ENCODE measurements at places on chromosomes 2 and 18.

DNA sequence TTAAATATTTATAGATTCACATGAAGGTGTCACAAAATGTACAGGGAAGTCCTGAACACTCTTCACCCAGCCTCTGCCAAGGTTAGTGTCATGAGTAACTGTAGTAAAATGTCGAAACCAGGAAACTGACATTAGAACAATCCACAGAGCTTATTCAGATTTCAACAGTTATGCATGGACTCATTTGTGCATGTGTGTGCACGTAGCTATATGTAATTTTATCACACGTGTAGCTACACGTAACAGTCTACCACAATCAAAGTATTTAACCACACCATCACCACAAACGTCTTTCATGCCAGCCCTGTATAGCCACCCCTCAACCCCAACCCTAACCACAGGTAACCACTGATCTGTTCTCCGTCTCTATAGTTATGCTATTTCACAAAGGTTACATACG lies 211.7 kb upstream of the REV1 start:
- no peak for DNase-seq

GRCh38 chr18:58882686-58883085 lies 18.0 kb downstream of the ZNF532 start:
- no peak for DNase-seq

GRCh38 chr18:23949863-23950262 lies 64.7 kb upstream of the TTC39C start:
- no peak for DNase-seq

- DNase-seq = no peak
Measured at GRCh38 chr2:19102696-19103423, 255.6 kb downstream of the OSR1 start.

DNA sequence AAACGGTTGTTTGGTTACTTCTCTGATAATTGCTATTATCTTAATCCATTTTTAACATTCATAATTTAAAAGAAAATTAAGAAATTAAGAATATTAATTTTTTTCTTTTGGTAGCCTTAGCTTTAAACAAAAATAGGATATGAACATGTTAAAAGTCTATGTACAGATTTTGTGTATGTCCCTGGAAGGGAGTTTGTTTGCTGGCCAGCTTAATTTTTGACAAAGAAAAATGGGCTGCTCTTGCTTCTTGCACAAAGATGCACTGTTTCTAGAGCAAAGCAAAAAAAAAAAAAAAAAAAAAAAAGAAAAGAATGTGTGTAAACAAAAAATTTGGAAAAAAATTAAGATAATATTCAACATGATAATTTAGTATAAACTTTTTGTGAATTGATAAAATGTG lies 1.3 kb downstream of the RFTN2 start:
- DNase-seq = no peak

- DNase-seq = no peak
Measured at GRCh38 chr2:128568106-128568505, 249.4 kb upstream of the HS6ST1 start.

DNA sequence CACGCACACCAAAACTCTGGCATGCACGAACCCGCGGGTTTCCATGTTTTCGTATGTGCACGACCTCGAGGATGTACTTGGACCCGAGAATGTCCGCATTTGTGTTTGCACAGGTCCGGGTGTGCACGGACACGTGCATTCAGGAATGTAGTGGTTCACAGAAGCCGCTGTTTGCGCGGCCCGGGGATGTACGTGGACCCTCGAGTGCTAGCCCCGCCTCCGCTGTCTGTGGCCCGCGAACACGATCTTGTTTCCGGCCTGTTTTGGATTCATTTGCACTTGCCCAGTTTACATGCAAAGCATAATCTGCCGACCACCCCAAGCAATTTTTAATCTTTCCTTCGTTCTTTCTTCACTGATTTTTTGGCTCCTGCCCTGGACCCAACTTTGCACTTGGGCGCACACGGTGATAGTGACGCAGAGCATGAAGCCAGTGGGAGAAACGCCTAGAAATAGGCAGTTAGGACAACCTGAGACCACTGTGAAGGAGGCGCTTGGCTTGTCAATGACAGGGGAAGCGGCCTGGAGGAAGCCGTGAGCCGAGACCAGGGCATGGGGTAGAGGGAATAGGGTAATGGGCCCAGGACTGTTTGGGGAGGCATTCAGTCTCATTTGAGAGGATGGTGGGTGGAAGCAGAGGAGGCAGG lies 45.4 kb upstream of the PTMA start:
- no peak for DNase-seq

GRCh38 chr2:168230389-168230788 lies 17.0 kb downstream of the STK39 start:
- no peak for DNase-seq

GRCh38 chr18:41992066-41992465 lies 37.0 kb downstream of the PIK3C3 start:
- no peak for DNase-seq

DNA sequence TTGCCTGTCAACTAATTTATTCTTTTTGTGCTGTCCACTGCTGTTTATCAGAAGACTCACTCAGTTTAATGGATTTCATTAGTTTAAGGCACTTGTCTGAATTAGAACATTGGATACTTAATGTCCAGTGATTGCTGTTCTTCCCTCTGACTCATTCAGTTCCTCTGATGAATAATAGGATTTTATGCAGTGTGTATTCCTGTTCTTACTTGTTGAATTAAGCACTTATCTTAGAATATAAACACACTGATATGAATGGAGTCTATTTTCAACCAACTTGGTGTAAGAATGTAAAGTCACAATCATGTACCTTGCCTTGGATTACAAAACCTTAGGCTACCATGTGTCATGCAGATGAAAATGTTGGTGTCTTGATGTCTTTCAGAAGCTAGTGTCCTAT lies 87.0 kb upstream of the PROKR1 start:
- no peak for DNase-seq

- DNase-seq = no peak
Measured at GRCh38 chr2:239532859-239533258, 132.0 kb upstream of the HDAC4 start.

- no peak for DNase-seq
Measured at GRCh38 chr2:240350696-240351087, 84.8 kb upstream of the GPC1 start.

- DNase-seq = no peak
Measured at GRCh38 chr2:110679337-110679707, 1.5 kb upstream of the BUB1 start.

- no peak for DNase-seq
Measured at GRCh38 chr2:57156231-57156924, 890.2 kb upstream of the VRK2 start.

GRCh38 chr2:108619925-108620620 lies 85.8 kb downstream of the LIMS1 start:
- DNase-seq = no peak

DNA sequence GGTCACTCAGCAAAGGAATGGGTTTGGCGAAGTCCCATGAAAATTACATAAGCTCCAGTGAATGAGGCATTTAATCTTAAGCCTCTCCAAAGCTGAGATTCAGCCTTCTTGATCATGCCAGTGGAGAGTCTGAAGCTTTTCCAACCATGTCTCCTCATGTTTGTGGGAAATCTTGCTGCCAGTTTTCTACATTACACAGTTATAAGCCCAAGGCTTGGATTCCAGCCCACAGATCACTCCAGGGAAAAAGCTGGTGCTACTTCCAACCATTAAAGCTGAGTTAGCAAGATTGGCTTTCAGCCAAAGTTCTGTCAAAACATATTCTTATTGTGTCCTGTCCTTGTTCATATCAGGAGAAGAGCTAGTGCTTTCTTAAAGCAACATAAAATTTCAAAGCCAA lies 293.8 kb downstream of the LRRTM4 start:
- no peak for DNase-seq

DNA sequence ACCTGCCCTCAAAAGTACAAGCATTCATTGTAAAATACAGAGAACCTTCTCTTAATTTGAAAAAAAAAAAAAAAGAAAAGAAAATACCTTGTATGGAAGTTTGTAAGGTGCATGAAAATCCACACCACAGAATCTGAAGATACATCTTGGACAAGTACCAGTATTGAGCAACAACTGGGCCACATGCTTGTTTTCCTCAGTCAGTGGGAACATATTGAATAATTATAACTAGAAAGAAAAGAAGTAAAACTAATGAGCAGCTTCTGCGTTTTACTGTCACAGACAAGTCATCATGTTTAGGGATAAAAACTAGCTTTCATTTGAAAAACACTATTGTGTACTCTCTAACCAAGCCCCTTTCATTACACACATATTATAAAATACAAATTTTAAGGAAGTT lies 5.8 kb upstream of the PEX13 start:
- DNase-seq = no peak

GRCh38 chr18:50563376-50563775 lies 3.5 kb downstream of the MAPK4 start:
- no peak for DNase-seq

DNA sequence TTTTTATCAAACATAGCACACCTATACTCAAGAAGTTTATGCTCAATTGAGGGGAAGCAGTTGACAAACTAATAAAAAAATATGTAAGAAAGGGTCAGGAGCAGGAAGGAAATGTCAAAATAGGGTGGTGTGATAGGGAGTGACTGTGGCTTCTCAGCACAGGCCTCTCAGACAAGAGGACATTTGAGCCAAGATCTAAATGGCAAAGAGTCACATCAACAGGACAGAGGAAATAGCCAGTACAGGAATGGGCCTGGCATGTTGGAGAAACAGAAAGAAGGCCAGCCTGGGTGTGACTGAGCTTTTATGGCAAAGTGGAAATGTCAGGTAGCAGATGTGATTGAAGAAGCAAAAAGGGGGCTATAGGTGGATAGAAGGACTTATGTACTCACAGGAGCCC lies 117.0 kb downstream of the CCDC148 start:
- DNase-seq = no peak

- no peak for DNase-seq
Measured at GRCh38 chr18:36389027-36389426, 91.5 kb downstream of the FHOD3 start.

DNA sequence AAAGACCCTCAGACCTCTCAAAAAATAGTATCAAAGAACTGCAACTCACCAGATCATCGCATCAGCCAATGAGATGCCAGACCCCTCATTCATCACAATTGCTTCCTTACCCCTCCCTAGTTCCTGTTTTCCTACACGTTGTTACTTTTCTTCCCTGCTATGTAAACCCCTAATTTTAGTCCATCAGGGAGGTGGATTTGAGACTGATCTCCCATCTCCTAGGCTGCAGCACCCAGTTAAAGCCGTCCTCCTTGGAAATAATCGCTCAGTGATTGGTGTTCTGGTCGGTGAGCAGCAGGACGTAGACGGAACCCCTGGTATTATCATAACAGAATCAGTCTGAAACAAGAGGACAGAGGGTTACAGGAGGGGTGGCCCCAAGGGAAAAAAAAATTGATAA lies 44.0 kb upstream of the MAP4K4 start:
- no peak for DNase-seq

- no peak for DNase-seq
Measured at GRCh38 chr18:934518-935133, 30.0 kb downstream of the ADCYAP1 start.

DNA sequence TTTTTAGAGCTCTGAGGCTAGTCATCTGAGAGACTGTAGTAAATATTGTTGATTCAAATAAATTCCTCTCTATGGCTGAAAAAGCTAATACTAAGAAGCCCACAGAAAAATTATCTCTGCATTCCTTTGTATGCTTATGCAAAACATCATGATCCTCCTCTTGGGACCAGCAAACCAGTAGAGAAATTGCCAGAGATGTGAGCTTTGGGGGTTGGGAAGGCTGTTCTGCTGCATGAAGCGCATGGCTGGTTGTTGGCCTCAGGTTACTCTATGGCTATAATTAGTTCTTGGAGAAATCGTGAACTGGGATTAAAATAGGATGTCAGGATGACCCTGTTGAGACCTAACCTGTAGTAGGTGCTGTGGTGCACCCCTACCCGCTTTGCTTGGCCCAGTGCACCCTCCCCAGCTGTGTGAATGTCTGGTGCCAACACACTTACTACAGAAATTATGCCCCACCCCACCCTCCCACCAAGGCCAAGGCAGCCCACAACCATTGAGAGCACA lies 35.5 kb upstream of the C1D start:
- no peak for DNase-seq

DNA sequence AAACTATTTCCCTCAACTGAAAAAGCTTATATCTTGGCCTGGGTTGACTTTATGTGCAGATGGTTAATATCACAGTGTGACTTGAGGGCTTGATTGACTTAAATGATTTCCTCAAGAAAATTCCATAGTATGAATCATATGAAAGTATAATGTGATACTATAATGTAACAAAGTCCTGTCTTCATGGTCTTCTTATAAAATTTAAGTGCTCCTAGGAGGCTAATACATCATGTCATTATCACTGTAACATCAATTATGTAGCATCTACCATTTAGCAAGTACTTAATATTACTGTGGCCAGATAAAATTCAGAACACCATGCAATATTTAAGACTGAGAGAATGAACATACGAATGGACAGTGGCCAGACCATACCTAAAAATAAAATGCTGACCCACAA lies 276.1 kb downstream of the RIT2 start:
- DNase-seq = no peak

DNA sequence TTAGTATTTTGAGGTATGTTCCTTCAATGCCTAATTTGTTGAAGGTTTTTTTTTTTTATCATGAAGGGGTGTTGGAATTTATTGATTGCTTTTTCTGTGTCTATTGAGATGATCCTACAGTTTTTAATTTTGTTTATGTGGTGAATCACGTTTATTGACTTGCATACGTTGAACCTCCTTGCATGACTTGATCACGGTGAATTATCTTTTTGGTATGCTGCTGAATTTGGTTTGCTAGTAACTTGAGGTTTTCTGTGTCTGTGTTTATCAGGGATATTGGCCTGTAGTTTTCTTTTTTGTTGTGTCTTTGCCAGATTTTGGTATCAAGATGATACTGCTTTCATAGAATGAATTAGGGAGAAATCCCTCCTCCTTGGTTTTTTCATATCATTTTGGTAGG lies 23.9 kb downstream of the CLIP4 start:
- DNase-seq = no peak

GRCh38 chr2:88177556-88177955 lies 7.4 kb downstream of the THNSL2 start:
- DNase-seq = no peak

GRCh38 chr2:148812306-148812705 lies 62.7 kb upstream of the KIF5C start:
- peak; percentile 35 for DNase-seq

DNA sequence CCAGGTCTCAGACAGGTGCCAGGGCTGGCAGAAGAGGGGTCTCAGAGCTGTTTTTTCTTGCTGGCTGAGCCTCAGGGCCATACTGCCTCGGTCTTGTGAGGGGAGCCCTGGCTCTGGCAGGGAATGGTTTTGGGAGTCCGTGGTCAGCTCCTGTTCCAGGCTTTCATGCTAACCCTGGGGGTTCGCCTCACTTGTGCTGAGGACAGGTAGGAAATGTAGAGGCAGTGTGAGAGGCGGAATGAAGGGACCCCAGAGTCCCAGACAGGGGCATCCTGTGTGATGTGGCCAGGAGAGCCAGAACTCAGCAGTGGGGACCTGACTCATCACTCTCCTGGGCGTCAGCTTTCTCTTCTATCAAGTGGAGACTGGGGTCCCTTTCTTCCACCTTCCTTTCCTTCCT lies 5.7 kb upstream of the CELF4 start:
- no peak for DNase-seq

DNA sequence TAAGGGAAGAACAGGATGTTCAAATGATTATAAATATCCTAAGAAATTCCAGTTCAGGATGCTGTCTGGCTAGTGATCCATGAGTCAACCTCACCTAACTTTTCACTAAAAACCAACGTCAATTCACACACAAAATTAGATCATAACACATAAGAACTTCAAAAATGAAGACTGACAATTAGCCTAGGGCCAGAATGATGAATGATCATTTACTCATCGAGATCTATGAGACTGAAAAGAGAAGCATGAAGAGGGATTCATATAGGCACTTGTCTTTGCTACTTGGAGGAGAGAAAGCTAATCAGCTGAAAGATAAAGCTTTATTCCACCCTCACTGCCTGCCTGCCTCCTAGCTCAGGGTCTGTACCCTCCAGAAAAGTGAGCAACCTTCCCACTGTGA lies 29.8 kb downstream of the ADD2 start:
- no peak for DNase-seq

Data from hepatic stellate cell (primary cell).